ENCODE measurements at places on chromosomes 12 and 14.

DNA sequence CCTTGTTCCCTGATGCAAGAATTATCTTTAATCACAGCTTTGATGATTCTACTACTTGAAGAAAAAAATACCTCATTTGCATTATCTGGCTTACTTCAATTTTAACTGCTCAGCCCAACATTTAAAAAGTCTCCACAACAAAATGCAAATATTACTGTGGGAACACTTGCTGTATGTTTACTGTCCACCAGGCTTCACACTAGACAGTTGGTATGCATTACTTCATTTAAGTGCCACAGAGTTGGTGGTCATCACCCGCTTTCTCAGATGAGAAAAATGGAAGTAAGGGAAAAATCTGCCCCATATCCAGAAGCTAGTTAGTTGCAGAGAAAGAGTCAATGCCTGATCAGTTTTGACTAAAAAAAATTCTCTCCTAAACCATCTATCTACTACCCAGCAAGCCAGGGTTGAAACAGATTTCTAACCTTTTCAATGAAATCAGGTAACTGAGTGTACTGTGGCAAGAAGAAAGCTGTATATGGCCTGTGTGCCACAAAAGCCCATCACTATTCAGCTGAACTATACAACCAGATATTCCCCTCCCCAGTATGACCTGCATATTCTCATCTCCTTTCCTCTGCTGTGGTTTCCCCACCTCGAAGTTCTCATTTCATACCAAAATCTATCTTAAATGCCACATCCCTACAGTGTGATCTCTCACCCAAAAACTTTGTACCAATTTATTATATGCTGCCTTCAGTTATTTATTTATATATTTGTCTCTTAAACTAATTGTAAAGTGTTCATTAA is 90.3 kb downstream of the ATP2B1 start:
- no peak for DNase-seq

GRCh38 chr14:69675877-69676416 is 64.6 kb downstream of the SUSD6 start:
- DNase-seq: no peak

- no peak for DNase-seq
These were observed 79.1 kb downstream of the LRIG3 start for GRCh38 chr12:58841058-58841798.

- no peak for DNase-seq
These were observed 64.9 kb downstream of the TMX1 start for GRCh38 chr14:51304941-51305340.

GRCh38 chr12:55041345-55042055 is 21.7 kb downstream of the NEUROD4 start:
- no peak for DNase-seq

- DNase-seq: no peak
These were observed 31.0 kb upstream of the NPFF start for GRCh38 chr12:53538209-53538689.

DNA sequence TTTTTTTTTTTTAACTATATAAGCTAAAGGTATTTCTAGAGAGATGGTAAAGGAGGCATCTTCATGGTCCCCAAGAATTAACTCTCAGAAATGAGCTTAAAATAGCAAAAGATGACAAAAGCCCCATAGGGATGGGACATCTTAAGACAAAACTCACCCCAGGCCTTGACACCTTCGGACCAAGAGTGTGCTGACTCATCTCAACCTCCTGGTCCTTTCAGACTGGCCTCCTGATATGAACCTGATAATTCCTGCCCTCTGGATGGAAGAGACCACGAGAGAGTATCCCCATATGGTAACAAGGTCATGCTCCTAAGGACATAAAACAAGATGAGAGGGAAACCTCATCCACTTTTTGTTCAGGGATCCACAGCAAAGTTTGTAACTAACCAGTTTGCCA is 8.4 kb upstream of the GMFB start:
- no peak for DNase-seq

- DNase-seq: no peak
These were observed 1378.3 kb upstream of the SEL1L start for GRCh38 chr14:82911930-82912329.

DNA sequence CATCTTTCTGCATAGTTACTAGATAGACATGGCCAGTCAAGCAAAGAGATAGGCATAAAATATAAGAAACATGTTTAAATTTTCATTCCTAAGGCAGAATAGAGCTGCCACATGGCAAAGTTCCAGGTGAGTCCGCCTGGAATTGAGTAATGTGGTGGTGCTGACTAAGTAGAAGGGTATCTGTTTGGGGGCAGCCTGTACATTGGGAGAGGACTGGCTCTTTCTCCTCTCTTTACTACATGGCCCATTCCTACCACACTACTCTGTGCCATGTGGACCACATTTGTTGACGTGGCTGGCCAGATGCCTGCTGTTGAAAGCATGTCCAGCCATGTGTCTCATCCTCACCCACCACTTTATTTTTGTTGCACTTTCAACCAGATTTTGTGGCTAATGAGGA is 354.0 kb downstream of the ETNK1 start:
- DNase-seq: no peak

DNA sequence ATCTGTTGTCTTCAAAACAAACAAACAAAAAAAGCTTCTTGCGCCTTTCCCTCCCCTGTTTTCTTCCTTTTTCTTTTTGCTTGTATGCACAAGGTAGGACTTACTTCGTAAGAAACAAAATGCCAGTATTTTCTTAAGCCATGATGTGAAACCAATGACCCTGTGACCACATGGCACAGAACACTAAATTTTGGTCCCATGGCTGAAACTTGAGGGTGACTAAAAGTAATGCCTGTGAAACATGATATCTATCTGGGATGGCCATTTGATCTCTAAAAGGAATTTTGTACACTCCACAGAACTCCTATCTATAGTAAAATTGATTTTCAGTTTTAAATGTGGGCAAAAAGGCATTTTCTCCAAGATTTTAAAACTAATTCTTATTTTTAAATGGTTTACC is 63.6 kb downstream of the PAPOLA start:
- no peak for DNase-seq

DNA sequence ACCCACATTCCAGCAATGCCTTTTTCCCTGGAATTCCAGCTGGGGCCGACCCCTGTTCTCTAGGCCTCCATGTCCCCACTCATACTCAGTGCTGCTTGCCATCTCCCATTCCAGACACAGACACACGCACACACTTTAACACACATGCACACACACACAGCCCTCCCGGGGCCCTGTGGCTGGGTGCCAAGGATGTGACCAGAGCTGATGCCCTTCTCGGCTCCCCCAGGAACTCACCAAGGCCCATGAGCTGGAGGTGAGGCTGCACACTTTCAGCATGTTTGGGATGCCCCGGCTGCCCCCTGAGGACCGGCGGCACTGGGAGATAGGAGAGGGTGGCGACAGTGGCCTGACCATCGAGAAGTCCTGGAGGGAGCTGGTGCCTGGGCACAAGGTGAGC is 4.3 kb downstream of the PLEKHG6 start:
- DNase-seq: no peak

GRCh38 chr12:98725476-98726247 is 80.6 kb downstream of the APAF1 start:
- DNase-seq: no peak

DNA sequence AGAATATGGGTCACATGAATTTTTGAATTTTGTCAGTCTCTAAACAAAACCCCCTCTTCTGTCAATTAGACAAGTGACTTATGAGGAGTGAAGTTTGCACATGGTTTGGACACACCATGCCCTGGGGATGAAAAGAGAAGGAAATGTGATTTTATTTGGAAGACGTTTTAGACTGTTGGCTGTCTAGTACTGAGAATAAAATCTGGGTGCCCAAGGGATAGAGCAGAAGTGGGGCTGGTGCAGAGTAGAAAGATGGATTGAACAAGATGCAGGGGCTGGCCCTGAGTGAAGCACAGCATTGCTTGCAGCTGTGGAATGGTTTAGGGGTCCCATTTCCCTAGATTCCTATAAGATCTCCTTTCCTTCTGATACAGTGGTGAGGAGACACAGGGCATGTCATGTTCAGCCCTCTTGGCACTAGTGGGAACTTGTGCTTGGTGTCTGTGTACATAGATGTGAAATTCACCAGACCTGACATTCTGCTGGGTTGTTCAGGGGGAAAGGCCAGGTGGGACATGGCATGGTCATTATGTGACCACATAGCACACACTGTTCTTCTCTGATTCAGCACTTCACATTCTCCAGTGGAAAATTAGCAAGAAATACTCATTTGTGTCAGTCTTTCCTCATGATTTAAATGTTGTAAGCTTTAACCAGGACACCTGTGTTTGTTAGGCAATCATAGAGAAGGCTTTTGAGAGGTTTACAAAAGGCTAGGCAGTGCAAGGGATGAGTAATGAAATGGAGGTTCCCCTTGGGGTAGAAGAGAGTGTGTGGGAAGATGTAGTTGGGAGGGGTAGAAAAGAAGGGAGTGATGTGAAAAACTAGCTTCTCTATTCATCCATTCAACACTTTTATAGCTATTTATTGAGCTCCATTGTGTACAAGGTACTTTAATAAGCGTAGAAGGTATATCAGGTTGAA is 202.3 kb upstream of the IGF1 start:
- DNase-seq: no peak

- no peak for DNase-seq
These were observed 51.3 kb downstream of the IQSEC3 start for GRCh38 chr12:117816-118345.

DNA sequence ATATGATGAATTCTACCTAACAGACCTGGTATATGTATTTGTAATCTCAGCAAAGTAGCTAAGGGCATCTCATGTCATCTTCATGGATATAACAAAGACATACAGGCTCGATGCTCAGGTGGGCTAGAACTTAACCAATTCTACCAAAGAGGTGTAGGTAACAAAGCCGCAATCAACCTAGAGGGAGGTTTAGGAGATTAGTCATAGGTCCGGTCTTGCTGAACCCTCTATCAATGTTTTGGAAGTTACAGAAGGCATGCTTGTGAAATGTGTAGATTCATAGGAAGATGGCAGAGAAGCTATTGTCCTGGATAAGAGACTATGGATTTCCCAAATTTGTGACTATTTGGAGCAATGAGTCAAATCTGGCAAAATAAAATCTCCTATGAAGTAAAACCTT is 42.6 kb upstream of the SYCP3 start:
- DNase-seq: no peak

DNA sequence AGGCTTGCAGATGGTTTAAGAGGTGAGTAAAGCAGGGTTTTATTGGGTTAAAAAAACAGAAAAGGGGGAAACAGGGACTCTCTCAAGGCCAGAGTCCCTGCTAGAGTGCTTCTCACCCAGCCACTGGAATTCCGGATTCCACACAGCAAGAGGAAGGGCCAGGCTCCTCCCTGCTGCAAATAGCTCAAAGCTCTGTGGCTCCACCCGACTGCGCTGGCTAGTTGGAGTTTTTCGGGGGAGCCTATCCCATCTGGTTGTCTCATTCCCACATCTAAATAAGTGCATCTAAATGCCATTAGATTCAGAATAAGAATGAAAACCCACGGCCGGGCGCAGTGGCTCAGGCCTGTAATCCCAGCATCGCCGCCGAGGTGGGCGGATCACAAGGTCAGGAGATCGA is 791.5 kb downstream of the SLC16A7 start:
- DNase-seq: no peak

DNA sequence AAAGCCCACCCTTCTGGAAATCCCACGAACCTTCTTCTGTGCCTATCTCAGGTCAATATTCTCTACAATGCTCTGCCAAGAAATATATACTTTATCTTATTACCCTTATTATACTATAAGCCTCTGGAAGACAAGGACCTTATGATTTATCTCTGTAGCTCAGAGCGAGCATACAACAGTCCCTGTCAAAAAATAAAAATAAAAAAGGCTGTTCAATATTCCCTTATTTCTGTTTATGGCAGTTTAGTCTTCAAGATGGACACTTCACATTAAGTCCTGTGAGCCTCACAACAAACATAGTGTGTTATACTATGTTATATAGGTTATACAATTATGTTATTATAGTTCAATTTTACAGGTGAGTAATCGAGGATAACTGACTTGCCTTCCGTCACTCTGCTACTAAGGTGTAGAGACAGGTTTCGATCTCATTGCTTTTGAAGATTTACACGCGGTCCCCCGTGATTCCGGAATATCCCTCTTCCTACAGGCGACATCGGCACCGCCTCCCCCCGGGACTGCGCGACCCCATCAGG is 562 bp downstream of the EAPP start:
- DNase-seq: no peak

- DNase-seq: no peak
These were observed 15.6 kb upstream of the C14orf180 start for GRCh38 chr14:104563742-104564615.

GRCh38 chr12:101967506-101967905 is 90.1 kb downstream of the DRAM1 start:
- no peak for DNase-seq

DNA sequence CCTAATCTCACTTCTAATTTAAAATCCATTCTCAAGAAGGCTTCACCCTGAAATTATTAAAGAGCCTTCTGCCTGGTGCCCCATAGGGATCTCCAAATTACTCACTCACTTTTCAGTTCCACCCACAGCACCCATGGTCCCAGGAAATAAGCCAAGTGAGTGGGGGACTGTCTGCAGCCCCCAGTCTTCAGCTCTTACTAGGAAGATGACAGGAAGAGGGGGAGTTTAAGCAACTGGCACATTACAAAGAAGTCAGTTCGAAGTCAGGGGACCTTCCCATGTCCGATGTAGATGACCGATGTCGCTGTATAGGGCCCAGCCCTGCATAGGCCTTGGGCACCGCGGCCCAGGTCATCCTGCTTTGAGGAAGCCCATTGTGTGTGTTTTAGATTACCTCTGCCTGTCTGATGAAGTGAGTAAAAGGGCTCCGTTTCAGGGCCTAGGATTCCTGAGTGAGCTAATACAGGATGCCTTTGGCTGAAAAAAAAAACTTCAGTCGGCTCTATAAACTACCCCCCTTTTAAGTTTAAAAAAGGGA is 1.9 kb downstream of the ACTN1 start:
- DNase-seq: no peak

GRCh38 chr14:101821528-101821927 is 60.0 kb downstream of the PPP2R5C start:
- DNase-seq: no peak

GRCh38 chr12:9347328-9348127 is 139.3 kb upstream of the PZP start:
- no peak for DNase-seq

- no peak for DNase-seq
These were observed 454.0 kb downstream of the SOX5 start for GRCh38 chr12:23495472-23495871.

GRCh38 chr14:70907176-70907995 is at the start of gene PCNX1:
Gene PCNX1 (plus strand): TSS chr14:70907459. CDS start chr14:70907851, 392 bp downstream.
- DNase-seq: no peak

DNA sequence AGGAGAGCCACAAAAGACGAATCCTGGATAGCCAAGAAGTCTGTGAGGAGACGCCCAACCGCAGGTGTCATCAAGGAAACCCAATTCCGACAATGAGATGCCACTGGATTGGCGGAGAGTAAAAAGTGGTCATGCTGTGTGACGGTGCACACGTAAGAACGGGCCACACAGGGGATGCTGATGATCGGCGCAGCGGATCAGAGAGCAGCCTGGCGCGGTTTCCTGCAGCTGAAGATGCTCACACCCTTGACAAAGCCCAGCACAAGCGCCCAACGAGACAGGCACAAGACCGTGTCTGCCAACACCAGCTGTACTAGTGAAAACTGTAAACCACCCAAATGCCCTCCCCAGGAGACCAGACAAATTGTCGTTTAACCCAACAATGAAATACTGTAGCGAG is 55.8 kb downstream of the CCDC85C start:
- DNase-seq: no peak

- no peak for DNase-seq
These were observed 17.5 kb downstream of the BCL11B start for GRCh38 chr14:99254328-99255009.

GRCh38 chr12:85979641-85980040 is 105.5 kb downstream of the NTS start:
- DNase-seq: no peak

- DNase-seq: no peak
These were observed 17.4 kb downstream of the FZD10 start for GRCh38 chr12:130179621-130180020.
